Activated CD8-positive, alpha-beta memory T cell treated with anti-CD3 and anti-CD28 coated beads, Interleukin-2, amount 10 ng/mL, durations not matched to agents 7 days and 5 days (primary cell): ENCODE measurements at places on chromosomes 16 and 17. TPM values are rescaled to one million over a fixed set of nuclear protein-coding genes. Genes with fewer than 3 reads are reported as not detected.

GRCh38 chr16:3092501-3092941, 6.6 kb downstream of the ZSCAN10 start:
- DNase-seq = no peak

Gene BCAR1
- total RNA-seq = 0.19 TPM

Gene SCARF1
- 2.0 TPM for total RNA-seq

GRCh38 chr17:172401-172800, 9.0 kb downstream of the DOC2B start:
- DNase-seq = no peak

GRCh38 chr17:79616801-79617200, 6.0 kb upstream of the RBFOX3 start:
- DNase-seq = no peak

GRCh38 chr17:32479074-32479617, 7.6 kb upstream of the CDK5R1 start:
- DNase-seq = no peak

- DNase-seq = no peak
Observed at GRCh38 chr16:11768849-11769248, 26.2 kb upstream of the TXNDC11 start.

GRCh38 chr16:81315271-81316175, 761 bp downstream of the GAN start:
- peak; percentile 61 for DNase-seq

Gene TMIGD1
- not detected for total RNA-seq

Gene TMEM88
- total RNA-seq = 1.2 TPM

Gene CSH1
- not detected for total RNA-seq

Gene CSH2
- not detected for total RNA-seq

GRCh38 chr16:55703003-55704001, 47.5 kb downstream of the SLC6A2 start:
- DNase-seq = peak; percentile 50

DNA sequence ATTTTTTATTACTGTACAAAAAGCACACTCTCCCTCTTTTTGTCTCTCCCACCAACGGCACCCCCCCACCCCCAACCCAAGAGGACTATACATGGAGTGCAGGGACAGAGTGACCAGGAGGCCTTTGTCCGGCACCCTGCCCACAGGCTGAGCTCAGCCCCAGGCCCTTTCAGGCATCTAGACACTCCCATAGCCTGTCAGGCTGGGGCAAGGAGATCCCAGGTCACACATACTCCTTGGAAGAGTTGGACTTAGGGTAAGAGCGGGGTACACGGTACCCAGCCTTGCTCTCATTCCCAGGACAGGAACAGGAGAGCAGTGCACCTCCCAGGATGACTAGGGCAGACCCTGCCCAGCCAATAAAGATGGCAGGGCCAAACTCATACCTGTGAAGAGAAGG, 2.1 kb downstream of the CLDN7 start:
- no peak for DNase-seq

Gene PRAC1
- total RNA-seq = not detected

- peak; percentile 59 for DNase-seq
Observed at GRCh38 chr17:7549401-7550055, 670 bp downstream of the TNFSF12 start.

DNA sequence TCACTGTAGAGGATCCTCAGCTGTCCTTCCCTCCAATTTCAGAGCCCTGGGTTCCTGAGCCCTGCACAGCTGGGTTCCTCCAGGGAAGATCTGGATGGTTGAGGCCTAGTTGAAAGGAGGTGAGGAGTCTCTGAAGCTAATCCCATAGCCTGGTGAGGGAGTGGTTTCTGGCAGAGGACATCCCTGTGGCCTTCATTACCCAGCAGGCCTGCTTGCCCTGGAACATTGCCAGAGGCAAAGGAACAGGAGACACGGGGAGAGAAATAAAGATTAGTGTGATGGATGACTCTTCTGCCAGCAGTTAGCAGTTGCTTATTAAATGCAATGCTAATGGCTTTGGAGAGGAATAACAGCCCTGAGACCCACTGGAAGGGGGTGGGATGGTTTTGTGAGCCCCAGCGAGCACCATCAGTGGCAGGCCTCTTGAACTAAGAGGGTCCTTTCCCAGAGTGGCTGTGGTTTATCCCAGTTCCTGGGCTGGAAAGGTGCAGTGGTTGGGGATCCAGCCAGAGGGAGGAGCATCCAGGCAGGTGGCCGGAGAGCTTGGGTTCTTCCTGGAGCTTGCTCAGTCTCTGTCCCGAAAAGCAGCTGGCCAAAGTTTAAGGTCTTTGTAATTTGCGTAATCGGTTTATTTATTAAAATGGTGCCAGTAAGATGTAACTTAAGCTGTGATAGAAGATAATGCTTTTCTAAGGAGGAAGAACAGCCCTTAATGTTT, 209.7 kb downstream of the CCDC182 start:
- no peak for DNase-seq

Gene FN3K
- 1.2 TPM for total RNA-seq
